ENCODE measurements at places on chromosomes 5 and 9.

GRCh38 chr9:33690143-33690933 is 105.0 kb upstream of the PRSS3 start:
- no peak for DNase-seq

GRCh38 chr9:92740009-92740408 is 24.6 kb downstream of the BICD2 start:
- DNase-seq: no peak

DNA sequence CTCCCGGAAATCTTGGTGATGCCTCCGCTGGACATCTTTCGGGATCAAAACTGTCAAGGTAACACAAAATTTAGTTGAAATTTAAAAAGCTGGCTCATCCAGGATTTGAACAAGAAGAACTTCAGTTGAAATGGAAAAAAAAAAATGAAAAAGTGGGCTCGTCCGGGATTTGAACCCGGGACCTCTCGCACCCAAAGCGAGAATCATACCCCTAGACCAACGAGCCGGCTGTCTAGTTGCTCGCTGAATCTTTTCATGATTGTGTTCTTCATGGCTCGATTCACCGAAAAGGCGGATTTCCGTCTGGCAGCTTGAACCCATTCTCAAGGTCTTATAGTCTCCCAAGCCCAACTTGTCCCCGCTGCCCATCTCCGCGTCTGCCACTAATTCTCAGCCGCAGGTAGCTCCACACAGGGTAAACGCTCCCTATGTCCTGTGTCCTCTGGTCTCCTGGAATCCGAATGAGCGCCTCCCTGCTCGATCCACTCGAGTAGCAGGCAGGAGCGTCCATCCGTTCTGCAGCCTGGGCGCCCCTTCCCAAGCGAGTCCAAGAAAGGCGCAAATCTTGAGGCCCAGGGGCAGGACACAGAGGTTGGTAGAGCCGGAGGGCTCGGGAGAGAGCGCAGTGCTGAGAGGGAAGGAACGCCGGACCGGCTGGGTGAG is 16.2 kb downstream of the TRIM7 start:
- DNase-seq: no peak

- no peak for DNase-seq
Measured at GRCh38 chr5:120073722-120074121, 390.4 kb upstream of the PRR16 start.

DNA sequence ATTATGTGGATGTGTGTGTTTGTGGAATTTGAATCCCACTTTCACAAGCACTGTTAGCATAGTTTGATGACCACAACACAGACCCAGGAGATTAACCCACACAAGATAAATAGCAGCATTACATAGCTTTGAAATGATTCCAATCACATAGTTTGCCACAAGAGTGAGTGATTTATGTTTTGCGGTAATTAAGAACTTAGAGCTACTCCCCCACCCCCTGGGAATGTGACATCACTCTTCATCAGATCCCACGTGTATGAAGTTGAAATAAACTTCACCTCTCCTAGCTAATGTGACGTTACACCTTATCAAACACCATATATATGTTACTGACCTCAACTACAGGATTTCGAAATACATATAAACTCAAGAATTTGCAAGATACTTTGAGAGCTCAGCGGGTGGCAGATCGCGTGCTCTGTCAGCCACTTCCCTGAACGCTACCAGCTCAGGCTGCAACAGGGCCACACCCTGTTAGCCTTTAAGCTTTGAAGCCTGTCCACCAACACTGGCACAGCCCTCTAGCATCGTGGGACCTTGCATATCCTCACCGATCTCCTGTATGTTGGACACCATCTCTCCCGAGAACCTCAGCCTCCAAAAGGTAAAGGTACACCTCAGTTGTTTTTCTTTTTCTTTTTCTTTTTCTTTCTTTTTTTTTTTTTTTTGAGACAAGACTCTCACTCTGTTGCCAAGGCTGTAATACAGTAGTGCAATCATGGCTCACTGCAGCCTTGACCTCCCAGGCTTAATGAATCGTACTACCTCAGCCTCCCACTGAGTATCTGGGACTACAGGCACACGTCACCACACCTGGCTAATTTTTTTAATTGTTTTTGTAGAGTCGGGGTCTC is 1.7 kb upstream of the AGTPBP1 start:
- DNase-seq: no peak

DNA sequence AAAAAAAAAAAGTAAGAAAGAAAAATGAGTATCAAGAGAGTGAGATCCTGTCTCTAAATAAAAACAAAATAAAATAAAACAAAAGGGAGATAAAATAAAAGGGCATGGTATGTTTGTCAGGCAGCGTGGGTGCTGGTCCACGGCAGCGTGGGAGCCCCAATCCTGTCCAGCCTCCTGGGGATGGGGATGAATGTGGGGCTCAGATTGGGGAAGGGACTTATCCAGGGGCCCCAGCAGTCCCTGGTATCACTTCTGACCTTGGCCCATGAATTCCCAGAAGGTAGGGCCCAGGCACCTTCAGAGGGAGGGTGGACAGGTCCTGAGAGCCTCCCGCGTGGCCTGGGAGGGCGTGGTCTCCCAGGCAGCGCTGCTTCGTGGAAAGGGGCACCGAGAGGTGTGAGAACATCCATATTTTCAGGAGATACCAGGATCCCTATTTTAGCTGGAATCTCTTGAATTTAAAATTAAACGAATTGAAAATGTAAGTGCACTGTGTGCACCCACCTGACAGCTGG is 71.2 kb downstream of the ZNF354C start:
- no peak for DNase-seq

- DNase-seq: no peak
Measured at GRCh38 chr9:114602620-114603019, 8.5 kb upstream of the TMEM268 start.
